Stimulated activated CD8-positive, alpha-beta memory T cell treated with anti-CD3 and anti-CD28 coated beads, Interleukin-2, amount 100 ng/mL, for 1 hour (primary cell): ENCODE measurements at places on chromosomes 7 and 10.

- DNase-seq, result no peak
Observed at GRCh38 chr7:128763541-128763940, 12.1 kb downstream of the OPN1SW start.

DNA sequence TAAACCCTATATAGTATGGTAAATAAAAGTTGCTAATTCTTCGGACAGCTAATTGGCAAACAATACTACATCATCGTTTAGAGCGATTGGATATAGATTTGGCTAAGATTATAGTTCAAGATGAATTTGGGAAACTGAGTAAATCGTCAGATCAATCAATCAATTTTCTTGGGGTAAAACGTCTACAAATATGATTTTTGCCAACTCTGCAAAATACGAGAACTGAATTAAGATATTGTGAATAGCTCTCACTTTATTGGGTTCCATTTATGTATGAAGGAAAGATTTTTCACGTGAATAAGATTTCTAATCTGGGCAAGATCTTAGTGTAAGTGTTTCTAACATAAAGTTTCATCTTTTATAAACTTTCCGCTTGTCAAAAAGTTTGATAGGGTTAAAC is 132.9 kb upstream of the AGR3 start:
- no peak for DNase-seq

DNA sequence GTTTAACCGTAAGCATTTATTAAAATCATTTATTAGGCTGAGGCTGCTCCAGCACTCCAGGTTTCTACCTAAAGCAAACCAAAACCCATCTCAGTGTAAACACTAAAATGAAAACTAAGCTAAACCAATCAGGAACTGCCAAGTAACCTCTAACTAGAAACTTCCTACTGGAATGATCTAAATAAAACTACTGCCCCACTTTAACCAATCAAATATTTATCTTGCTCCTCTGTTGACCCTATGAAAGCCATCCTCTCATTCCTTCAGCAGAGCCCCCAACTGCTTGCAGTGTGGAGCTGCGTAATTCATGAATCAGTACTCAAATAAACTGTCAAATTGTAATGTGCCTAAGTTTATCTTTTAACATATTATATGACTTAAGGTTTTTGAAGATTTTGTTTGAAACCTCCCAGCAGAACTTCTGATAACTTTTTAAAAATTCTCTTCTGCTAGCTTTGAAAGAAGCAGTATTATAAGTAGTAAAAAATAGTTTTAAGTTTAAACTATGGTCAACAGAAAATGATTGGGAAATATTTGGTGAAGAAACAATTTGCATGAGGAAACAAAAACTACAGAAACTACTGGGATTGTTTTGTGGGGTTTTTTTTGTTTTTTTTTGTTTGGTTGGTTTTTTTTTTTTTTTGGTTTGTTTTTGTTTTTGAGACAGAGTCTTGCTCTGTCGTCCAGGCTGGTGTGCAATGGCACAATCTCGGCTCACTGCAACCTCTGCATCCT is 47.4 kb downstream of the GPR37 start:
- no peak for DNase-seq

- no peak for DNase-seq
Observed at GRCh38 chr10:62133618-62134017, 135.0 kb downstream of the RTKN2 start.

- no peak for DNase-seq
Observed at GRCh38 chr7:83559887-83560286, 89.1 kb downstream of the SEMA3E start.

DNA sequence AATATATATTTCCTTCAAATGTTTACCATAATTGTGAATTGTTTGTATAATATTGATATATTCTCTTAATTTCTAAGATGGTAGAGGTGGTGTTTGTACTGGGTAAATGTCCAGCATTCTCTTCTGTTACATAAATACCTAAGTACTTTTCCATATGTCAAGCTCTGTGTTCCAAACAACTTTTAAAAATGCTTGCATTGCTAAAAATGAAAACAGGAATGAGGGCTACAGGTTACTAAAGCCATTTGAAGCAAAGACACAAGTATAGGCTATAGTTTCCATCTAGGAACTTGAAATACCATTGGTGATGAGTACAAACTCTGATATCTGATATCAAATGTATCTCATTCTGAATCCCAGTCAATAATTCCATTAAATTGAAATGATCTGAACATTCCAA is 233.6 kb upstream of the SORCS1 start:
- DNase-seq, result no peak

DNA sequence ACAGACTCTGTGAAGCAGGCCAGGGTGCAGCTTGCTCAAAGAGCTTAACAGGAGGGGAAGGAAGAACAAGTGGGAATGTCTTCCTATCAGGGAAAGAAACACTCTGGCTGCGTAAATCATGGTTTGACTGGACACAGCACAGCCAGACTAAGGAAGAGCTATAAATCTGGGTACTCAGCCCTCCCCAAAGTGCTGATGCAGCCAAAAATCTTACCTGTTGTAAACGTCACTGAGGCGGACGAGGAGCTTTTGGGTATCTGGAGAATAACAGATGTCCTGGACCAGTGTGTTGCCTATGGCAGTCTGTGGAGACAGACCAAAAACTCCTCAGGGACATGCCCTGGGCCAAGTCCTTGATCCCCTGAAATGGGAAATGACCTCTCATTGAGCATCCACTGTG is 43.1 kb upstream of the HNRNPH3 start:
- DNase-seq, result no peak

GRCh38 chr7:34991938-34992840 is 45.1 kb downstream of the DPY19L1 start:
- DNase-seq, result peak; percentile 20
